ENCODE measurements at places on chromosomes 2 and 18. TPM values are rescaled to one million over a fixed set of nuclear protein-coding genes. Genes with fewer than 3 reads are reported as not detected.

Gene ATOH8
- 3.3 TPM for total RNA-seq

Gene B4GALT6
- 1.0 TPM for total RNA-seq

GRCh38 chr18:35942133-35942532 lies 30.3 kb upstream of the RMP24 start:
- H3K27me3 ChIP-seq = no peaks in the 10 kb centered on the region
- no peaks in the 10 kb centered on the region for H3K36me3 ChIP-seq
- no peak overlapping the region for H3K27ac ChIP-seq
- no peaks in the 10 kb centered on the region for H3K4me1 ChIP-seq
- H3K4me3 ChIP-seq = no peak overlapping the region
- DNase-seq = no peak

DNA sequence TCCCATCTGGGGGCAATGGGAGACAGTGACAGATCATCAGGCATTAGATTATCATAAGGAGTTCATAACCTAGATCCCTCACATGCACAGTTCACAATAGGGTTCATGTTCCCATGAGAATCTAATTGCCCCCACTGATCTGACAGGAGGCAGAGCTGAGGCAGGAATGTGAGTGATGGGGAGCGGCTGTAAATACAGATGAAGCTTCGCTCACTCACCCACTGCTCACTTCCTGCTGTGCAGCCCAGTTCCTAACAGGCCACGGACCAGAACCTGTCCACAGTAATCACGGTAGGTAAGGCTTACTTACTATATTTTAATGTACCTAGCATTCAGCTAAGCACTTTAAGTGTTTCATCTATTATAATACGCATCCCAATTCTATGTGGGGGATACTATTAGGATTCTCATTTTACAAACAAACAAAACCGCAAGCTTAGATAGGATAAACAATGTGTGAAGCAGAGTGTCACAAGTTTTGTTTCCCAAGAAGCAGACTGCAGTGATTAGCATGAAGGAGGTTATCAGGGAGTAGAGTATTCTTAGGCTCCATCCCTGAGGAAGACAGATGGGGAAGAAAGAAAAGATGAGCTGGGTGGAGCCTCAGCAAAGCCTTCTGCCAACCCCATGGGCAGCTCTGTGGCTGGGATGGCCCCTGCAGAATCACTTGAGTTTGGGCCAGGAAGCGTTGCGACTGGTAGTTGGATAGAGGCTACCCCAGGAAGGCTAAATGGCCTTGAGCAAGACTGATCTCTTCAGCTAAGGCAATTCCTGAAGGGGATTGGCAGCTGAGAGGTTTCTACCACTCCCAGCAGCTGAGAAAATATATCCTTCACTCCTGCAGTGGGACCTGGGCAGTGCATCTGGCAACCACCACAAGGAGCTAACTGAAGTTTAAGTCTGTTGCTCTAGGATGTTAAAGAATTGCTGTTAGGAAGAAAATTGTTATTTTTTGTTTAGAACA lies 133.1 kb downstream of the MREG start:
- H3K4me3 ChIP-seq = no peak overlapping the region
- no peak overlapping the region for H3K27ac ChIP-seq
- no peaks in the 10 kb centered on the region for H3K27me3 ChIP-seq
- H3K4me1 ChIP-seq = no peaks in the 10 kb centered on the region

Measured in pancreas (tissue), 10 donors.